Thoracic aorta endothelial cell (primary cell): ENCODE measurements at places on chromosomes 6 and 20. TPM values are rescaled to one million over a fixed set of nuclear protein-coding genes. Genes with fewer than 3 reads are reported as not detected.

Gene CLPSL1
- total RNA-seq = not detected in 2 replicates

Gene PLN
- total RNA-seq = not detected in 2 replicates

Gene DNPH1
- 30.5 and 51.6 TPM in 2 replicates for total RNA-seq

Gene NT5E
- 149 and 226 TPM in 2 replicates for total RNA-seq

Gene RIMS4
- total RNA-seq = not detected in 2 replicates

Gene PTPRA
- total RNA-seq = 48.3 and 61.7 TPM in 2 replicates

Gene MCCD1
- not detected in 2 replicates for total RNA-seq

Gene TTK
- 38.8 and 92.8 TPM in 2 replicates for total RNA-seq

Gene LHFPL5
- not detected in 2 replicates for total RNA-seq

Gene NKAPL
- 0.43 and 0.80 TPM in 2 replicates for total RNA-seq

Gene RIMS1
- 0.07 and 0.93 TPM in 2 replicates for total RNA-seq
